ENCODE measurements at places on chromosomes 4 and X. TPM values are rescaled to one million over a fixed set of nuclear protein-coding genes. Genes with fewer than 3 reads are reported as not detected.

DNA sequence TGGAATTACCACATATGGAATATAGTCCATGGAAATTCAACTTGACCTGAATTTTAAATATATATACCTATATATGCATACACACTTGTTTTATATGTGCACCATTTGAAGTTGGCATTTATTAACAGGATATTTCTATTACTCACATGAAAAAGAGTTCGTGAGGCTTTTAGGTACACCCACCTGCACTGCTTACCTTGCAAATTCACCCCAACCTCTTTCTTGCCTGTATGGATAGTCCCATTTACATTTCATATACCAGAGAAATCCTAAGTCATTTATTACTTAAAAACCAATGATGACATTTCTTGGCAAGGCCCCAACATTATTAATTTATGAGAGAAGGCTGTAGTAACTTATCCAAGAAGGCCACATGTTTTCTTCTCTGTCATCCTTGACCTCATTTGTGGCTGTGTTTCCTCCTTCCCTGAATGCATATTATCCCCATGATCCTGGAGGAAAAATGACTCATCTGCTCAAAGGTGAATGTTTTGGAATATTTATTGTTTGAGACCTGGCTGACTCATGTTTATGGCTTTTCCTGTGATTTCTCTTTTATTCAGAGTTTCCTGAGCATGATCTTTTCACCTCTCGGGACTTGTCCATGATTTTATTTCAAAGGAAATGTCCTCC lies 62.2 kb upstream of the FAM241A start:
- no peak for DNase-seq

Gene SHROOM4
- total RNA-seq: 8.9 TPM

- no peak for DNase-seq
Measured at GRCh38 chrX:115553171-115553570, 7.8 kb upstream of the PLS3 start.

DNA sequence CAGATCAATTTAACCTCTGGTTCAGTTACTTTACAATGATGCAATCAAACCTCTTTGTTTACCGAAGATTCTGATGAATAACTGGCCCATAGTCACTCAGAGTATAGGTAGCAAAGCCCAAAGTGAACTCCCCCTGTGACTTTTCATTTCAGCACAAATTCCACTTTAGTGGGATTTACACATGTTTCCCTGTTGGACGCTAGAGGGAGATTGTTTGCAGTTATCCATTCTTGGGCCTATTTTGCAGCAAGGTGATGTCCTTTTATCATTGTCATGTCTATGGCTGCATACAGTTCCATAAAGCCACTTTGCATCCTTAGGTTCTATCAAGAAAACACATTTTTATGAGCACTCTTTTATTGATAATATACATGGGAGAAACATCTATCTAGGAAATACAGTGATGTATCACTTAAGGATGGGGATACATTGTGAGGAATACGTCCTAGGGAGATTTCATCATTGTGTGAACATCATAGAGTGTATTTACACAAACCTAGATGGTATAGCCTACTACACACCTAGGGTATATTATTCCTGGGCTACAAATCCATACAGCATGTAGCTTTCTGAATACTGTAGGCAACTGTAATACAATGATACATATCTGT lies 14.5 kb upstream of the DKK2 start:
- DNase-seq: no peak

DNA sequence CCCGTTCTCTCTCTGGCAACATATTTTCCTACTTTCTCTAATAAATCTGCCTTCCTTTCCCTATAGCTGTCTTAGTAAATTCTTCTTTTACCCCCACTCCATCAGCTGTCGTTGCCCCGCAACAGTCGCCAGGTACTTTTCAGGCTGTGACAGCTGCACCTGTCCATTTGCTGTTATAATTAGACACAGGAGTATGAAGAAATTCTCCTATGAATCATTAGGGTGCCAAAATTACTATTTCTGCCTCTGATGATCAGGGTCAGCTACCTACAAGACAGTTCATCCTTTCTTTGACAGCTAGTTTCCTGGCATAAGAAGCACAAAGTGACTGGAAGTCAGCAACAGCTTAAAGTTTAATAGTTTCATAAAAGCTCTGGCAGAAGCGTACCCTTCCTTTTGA lies 19.5 kb upstream of the GALNTL6 start:
- no peak for DNase-seq

DNA sequence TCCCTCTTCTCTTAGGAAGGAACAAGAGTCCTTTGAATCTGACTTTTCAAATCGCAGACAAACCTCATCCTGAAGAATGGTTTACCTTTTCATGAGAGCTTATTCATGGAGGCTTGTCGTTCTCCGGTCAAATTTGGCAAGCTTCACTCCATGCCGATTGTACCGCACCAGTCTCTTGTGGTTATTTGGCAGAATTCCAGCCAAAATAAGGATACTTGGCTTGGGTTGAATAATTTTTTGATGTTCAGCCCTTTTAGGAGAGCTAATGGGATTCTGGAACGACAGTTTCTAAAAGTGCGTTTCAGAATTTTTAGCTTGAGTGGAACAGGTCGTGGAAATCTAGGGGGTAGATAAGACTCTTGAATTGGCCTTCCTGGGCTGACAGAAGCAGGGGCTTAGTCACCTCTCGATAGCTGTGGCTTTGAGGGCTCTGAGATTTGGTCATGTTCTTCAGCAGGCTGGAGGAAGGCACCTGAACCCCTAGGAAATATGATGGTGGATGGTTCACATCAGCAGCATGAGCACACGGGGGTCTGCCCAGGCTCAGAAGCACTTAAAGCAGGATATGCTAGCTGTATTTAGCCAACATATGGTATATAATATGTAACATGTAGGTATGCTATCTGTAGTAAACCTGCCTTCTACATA lies 1.5 kb downstream of the KLHL2 start:
- DNase-seq: no peak

DNA sequence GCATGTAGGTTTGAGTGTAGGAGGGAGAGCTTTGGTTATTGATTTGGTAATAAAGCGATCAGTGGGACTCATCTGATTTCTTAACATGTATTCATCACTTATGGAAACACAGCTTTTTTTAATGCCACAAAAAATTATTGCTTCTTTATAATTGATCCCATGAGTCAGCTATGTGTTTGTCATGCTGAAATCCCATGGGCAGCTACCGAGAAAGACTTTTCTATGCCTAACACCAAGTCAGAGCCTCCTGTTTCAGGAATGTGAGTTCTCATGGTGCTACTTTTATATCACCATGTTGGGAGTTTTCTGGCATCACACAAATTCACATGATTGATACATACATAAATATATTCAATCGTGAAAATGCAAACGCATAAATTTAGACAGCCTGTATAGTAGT lies 165.7 kb downstream of the RAPGEF2 start:
- no peak for DNase-seq

- no peak for DNase-seq
Measured at GRCh38 chrX:68304602-68305001, 128.7 kb downstream of the OPHN1 start.

Gene AMBN
- not detected for total RNA-seq

Gene S100P
- total RNA-seq: 1.1 TPM

Data from left ventricle myocardium superior (tissue), 1 donor.